ENCODE measurements at places on chromosomes 16 and 17. TPM values are rescaled to one million over a fixed set of nuclear protein-coding genes. Genes with fewer than 3 reads are reported as not detected.

DNA sequence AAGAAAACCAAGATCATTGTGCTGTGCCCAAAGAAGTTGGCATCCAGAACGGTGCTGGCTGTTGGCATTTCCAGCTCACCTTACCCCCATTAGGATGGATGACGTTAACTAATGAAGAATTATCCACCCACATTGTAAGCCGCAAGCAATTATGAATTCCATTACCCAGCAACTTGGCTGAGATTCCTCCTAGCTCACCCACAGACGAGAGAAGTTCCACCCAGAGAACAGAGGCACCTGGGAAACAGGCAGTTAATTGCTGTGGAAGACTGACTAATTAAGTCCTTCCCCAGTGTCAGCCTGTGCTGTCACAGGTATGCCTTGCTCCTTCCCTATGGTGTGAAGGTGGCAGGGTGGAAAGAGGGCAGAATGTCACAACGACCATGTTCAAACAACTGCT is 456.2 kb upstream of the CDH5 start:
- DNase-seq: no peak

DNA sequence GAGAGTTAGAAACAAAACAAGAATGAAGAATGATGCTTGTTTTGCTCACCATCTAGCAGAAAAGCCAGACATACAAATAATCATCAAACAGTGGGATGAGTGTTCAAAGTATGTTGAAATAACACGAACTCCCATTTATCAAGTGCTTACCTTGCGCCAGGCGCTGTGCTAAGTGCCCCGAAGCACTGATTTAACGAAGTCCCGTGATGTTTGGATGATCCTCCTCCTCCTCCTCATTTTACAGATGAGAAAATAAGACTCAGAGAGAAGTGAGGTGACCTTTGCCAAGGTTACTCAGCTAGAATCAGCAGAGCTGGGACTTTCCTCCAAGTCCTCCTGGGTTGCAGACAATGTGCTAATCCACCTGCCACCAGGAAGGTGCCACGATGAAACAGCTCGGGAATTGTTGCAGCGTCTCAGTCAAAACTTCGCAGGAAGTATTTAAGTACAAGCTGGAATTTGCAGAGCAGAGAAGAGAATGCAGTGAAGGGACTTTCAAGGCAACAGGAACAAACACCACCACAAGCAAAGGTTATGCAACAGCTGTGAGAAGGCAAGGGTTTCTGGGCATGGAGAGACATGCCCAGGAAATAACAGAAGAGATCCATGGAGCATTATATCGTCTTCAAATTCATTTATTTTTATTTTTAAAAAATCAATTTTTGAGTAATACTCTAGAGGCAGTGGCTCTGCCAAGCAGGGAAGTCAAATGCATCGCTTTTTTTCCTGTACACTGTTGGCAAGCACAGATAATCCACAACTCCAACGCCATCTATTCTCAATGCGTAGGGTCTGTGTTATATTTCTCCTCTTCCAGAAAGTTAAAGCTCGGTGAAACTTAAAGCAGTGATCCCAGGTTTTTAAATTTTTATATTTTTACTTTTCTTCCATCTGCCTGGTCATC is 11.1 kb downstream of the PRCD start:
- DNase-seq: peak; percentile 87

ABCC12 gene
- not detected for total RNA-seq

DNA sequence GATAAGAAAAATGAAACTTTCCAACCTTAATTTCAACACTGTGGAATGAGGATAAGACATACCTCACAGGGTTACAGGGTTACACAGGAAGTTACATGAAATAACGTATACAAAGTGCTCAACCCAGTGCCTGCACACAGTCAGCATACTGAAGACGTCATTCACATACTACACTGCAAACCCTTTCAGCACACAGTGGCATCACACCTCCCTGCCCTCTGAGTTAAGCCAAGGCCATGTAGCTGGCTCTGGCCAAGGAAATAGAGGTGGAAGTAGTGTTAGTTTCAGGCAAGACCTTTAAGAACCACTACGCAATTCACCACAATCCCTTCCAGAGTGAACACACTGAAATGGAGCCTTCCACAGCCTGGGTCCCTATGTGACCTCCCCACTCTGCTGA is 46.6 kb upstream of the GSG1L start:
- DNase-seq: no peak

DNA sequence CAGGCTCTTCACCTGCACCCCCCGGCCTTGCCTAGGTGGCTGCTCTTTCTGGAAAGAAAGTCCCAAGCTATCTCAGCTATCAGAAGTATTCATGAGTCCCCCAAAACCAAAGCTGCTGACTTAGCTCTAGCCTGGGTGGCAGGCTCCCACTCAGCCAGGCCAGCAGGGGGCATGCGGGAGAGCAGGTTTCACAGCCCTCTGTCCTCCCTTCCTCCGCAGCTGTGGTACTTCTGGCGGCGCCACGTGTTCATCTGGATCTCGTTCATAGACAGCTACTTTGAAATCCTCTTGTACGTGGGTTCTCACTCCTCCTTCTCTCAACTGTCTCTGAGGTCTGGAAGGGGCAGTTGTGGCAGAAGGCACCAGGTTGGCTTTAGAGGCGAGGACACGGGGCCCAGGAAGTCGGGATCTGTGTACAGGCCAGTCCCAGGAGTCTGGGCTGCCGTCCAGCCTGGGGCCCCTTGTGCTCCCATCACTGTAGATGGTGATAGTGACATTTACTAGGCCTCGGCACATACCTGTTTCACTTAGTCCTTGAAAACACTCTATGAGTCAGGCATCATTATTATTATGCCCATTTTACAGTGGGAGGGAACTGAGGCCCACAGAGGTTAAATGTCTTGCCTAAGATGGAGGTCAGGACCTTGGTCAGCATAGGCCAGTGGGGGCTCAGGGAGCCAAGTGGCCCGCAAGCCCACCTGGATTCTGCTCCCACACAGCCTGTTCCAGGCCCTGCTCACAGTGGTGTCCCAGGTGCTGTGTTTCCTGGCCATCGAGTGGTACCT is 12.9 kb downstream of the TRPV2 start:
- no peak for DNase-seq

DNA sequence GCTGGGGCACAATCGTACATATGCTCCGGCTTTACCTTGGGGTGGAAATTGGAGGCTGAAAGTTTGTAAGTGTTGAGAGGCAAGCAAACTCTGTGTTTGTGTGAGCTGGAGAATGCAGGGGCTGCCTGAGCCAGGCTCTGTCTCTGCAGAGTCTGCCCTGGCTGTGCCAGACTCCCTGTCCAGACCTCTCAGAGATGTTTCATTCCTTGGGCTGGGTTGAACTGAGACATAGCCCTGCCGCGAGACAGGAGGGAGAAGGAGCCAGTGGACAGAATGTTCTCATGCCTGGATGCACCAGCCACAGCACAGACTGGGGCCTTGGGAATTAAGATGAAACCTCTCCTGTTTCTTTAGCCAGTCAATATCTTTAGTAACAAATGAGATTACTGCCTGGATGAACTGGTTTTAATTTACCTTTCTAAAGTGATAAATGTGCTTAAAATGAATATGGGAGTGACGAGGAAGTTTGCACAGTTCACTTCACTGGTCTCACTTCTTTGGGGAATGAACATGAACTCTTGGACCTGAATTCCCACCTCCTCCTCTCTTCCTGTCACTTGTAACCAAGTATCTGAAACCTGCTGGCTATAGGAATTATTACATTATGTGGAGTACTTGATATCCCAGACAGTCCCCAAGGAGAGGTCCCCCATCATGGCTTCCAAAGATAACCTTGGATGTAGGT is 40.1 kb downstream of the YPEL2 start:
- no peak for DNase-seq

DNA sequence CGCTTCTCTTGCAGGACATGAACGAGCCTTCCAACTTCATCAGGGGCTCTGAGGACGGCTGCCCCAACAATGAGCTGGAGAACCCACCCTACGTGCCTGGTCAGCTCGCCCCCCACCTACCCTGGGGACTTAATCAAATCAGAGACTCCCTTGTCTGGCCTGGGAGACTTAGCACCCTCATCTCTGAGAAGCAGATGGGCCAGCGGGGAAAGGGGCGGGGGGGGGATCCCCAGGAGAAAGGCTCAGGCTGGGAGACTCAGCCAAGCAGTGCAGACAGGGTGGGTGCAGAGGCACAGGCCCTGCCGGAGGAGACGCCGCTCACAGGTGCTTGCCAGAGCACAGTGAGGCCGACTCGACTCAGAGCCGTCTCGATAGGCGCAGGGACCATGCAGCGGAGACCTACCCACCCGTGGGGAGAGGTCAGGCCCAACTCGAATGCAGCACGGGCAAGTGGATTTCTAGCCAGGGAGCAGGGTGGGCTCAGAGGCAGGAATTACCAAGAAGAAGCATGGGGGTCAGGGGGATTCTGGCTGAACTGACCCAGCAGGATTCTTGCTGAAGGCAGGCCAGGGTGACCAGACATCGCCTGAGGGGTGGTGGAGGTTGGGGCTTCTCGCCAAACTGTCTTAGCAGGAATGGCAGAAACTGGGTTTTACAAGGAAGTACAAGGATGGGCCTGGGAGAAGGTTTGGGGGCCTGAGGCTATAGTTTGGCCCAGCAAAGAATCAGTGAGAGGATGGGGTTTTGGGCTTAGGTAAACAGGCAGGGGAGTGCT is 9.7 kb downstream of the GAA start:
- no peak for DNase-seq

DNA sequence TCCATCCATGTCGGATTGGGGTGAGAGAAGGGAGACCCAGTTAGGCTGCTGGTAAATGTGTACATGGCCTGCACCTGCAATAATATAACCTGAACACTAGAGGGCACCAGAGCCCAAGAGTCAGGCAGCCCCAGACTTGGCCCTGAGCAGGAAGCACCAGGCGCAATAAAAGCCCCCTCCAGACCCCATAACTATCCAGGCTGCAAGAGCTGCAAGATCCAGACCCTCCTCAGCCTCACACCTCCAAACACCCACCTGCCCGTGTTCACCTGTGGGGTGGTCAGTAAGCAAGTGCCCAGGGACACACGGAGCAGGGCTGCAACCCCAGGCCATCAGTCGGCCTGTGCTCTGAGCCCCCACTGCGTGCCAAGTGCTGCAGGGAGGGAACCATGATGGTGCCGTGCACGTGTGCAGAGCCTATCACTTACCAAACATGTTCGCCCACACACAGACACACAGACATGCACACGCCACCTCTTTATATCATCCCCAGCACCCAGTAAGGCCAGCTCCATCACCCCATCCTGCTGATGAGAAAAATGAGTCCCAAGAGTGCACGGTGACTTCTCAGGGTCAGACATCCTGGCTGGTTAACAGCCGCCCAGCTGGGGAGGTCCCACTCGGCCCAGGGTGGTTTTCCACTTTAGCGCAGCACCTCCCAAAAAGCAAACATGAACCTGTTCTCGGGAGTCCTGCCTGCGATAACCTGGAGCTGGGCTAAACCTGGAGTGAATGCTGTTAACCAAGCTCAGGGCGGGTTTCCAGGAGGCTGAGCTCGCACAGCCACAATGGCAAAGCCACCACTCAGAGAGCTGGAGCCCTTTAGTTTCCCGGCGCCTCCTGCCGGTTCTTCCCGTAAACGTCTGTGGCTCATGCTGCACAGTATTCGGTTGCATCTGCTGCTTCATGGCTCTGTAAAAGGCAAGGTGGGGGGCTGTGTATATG is 439.8 kb downstream of the SOX9 start:
- peak; percentile 48 for DNase-seq

KRTAP2-2 gene
- not detected for total RNA-seq

DNA sequence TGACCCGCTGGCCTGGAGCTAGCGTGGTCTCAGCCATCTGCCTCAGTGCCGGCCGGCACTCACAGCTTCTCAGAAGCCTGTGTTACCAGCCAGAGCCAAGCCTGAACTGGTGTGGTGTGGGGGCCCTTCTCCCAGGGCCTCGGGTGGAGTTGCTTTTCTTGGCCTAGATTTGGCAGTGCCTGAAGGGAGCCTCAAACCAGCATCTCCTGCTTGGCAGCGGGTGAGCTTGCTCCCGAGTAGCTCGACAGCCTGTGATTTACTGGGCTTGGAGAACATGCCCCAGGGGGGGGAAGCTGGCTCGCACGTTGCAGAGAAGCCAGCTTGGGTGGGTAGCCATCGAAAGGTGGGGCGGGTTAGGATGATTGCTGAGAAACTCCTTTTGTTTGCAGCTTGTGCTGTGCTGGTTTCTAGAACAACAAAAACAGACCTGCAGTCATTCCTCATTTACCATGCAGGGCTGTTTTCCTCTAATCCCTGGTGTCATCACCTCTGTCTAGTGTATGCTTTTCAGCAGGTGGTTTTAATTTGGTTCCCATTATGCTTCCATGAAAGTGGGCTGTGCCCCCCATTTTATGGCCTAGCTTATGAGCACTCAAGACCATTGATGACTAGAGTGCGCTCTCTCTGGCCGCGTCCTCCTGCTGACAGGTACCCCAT is 42.2 kb downstream of the TBCD start:
- DNase-seq: no peak

DNA sequence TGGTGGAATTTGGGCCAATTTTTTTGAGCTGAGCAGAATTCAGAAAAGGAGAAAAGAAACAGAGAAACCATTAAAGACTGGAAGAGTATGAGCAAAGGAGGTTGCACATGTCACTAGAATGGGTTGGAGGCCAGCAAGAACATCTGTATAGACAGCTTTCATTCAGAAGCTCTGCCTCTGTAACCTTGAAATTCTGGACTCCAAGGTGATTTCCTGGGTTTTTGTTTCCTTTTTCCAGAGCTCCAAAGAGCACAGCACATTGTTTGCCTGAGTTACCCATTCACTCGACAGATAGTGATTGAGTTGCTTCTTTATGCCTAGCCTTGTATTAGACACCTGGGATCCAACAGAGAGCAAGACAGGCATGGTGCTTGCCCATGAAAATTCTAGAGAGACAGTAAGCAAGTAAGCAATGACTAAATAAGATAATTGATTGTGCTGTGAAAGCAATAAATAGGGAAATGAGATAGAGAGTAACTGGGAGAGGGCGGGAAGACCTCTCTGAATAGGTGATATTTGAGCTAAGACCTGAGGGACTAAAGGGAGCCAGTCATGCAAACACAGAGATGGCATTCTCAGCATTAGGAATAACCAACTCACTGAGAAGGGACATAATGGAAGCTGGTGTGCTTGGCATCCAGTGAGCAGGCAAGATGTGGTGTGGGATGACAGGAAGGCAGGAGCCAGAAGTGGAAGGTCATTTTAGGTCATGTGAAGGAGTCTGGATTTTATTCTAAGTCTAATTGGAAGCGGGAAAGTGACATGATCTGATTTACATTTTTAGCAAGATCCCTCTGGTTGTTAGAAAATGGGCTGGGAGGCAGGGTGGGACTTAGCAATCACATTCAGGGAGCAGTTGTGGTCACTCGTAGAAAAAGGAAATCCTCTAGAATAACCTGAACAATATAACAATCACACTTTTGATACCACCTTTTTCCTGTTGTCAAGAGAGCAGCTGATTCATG is 197.5 kb downstream of the HS3ST3A1 start:
- DNase-seq: no peak

DNA sequence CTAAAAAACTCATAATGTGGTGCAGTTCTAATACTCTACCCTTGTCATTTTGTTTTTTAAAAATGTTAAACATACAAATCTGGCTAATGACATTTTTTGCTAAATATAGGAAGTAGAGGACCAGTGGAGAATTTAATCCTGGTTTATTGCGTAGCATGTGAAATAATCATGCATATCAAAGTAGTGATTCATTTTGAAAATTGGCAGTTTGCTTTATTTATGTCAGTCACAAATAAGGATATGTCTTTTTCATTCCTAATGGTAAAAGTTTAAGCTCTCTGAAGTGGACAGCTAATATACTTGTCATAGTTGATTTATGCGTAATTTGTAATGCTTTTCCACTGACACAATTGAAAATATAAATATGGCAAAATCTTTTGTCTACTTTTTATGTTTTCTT is 224.2 kb downstream of the BCAS3 start:
- no peak for DNase-seq

TNFRSF17 gene
- total RNA-seq: not detected

TBC1D3C gene
- total RNA-seq: not detected

- DNase-seq: no peak
Measured at GRCh38 chr16:4133897-4134372, 17.7 kb upstream of the ADCY9 start.
